Stimulated activated CD4-positive, alpha-beta T cell treated with anti-CD3 and anti-CD28 coated beads, Interleukin-15, amount 100 ng/mL, for 48 hours (primary cell): ENCODE measurements at places on chromosomes 7 and 10.

DNA sequence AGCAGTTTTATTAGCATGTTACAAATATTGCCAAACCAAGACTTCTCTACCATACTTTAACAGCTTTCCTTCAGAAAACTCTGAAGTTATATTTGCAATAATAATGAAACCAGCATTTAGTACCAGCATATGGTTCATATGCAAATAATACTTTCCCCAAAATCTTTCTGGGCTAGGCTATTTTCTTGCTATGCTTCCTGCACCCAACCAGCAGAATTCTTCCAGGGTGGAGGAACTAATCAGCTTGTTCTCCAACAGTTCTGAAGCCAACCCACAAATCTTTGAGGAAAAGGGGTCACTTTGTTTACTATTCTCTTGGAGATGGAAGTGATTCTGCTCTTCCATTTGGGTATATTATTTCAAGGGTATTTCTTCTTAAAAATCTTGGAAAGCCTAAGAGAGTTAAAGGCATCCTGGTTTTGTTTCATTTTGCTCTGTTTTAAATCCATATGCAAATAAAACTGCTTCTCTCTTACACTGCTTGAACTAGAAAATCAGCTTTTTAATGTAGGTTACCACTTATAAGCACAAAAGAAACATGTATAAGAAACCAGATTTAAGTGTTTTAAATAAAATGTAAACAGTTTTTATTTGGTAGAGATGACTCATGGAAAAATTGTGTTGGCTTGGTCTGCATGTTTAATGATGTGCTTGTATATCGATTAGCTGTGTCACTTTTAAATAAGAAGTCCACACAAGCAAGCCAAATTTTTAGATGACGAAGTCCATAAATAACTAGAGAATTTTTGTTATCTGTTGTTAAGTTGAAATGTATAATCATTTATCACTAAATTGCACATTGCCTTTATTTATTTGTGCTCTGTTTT is 103.7 kb downstream of the HECTD2 start:
- DNase-seq = no peak

DNA sequence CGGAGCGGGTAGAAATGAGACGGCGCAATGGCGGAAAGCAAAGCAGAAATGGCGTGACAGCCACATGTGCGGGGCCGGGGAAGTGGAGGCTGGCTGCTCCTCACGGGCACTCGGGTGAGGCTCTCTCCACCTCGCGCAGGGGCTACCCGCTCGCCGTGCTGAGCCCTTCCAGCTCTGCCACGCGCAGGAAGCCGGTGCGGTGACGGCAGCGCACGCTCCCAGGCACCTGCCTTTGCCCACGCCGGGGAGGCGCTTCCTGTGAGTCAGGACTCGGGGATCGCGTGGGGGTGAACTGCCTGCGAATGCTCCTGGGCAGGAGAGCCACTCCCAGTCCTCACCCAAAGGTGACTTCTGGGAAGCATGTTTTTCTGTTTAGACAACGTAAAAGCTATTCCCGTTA is 431.2 kb downstream of the GLRX3 start:
- DNase-seq = no peak

DNA sequence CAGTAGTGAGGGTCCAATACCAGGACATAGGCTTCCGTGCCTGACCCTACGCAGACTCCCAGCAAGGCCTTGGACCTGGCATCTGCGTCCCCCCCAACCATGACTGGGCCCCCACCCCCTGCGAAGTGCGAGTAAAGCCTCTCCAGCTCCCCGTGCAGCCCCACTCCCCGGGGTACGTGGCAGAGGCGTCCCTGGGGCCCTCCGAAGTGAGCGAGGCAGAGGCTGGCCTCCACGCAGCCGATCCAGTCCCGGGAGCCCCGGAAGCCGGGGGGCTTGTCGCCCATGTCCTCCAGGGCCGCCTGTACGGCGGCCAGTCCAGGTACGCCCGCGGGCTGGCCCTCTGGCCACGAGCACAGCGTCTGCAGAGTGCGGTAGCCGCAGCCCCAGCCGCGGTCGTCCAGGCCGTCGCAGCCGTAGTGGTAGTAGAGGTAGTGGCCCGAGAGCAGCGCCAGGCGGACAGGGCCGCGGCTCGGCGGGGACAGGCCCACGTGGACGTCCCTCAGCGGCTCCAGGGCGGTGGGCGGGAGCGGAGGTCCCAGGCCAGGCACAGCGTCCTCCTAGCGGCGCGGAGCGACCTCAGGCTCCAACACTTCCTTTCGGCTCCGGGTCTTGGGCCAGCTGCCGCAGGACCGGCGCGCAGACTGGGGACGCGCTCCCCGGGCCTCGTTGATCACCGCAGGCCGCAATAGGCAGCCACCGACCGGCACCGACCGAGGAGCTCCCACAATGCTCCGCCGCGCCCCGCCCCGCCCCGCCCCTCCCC is at the start of gene UFSP1:
TSS of gene UFSP1 (minus strand) at position 728 of the 763 bp plus-strand sequence. CDS start at position 284, 444 bp downstream.
- DNase-seq = no peak

DNA sequence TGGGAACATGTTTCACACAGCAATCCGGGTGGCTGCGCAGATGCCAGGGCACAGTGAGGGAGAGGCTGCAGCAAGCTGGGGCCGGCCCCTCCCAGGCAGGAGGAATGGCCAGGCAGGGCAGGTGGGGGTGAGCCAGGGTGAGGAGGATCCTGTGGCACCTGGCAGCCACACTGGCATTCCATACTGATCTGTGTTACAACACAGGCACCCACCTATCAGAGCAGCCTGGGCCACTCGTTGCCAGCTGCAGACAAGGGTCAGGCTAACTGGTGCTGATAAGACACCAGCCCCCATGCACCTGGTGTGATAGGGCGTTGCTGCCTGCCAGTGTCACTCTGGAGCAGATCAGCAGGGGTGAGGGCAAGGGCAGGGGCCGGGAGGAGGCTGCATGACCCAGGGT is 16.6 kb upstream of the RET start:
- no peak for DNase-seq

GRCh38 chr7:143069912-143070500 is 17.9 kb downstream of the OR6V1 start:
- DNase-seq = no peak
